ENCODE measurements at places on chromosomes 12 and 14.

DNA sequence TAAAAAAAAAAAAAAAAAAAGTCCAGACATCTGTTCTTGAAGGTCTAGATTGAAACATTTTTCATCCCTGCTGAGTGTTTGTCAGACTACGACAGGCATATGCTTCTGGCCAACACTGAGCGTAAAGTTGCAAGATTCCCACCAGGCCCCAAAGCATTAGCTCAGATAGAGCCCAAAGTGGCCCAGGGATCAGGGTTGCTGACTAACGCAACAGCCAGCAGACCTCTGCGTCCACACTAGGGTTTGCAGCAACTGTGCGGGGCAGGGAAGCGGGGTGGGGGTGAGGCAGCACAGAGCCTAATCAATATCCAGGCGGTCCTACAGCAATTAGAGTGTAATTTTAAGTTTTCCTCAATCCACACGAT is 55.7 kb downstream of the SSH1 start:
- no peak for DNase-seq

DNA sequence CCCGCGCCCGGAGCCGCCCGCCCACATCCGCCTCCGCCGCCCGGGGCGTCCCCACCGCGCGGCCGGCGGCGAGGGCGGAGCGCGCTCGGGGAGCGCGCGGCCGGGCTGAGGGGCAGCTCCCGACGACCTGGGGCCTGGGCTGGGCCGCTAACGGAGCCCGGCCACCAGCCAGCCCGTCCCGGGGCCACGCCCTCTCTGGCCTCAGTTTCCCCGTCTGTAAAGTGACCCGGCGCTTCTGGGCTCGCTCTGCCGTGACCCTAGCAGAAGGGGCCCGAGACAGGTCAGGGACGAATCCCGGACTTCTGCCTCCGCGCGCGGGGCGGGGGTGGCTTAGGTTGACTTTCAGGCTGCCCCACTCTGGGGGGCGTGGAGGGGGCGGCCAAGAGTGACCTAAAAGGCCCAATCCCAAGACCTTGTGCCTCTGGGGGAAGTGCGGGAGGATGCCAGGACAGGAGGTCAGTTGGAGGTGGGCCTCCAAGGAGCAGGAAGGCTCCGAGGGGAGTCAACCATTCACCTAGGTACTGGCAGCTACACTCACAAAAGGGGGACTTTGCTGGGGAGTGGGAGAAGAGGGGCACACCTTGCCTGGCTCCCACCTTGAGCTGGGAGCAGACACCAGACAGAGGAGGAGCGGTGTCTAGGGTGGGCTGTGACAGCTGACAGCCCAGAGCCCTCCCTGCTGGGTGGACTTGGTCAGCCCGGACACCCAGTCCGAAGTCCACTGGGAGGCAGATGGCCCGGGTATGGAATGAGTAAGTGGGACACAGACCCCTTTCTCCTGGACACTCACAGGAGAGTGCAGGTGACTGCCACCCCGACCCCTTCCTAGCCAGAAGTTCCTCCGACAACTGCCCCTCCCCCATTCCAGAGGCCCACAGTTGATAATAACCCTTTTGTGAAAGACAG is 486 bp upstream of the AKT1 start:
- DNase-seq = no peak

GRCh38 chr12:55850893-55851292 is 8.2 kb upstream of the MMP19 start:
- DNase-seq = no peak

DNA sequence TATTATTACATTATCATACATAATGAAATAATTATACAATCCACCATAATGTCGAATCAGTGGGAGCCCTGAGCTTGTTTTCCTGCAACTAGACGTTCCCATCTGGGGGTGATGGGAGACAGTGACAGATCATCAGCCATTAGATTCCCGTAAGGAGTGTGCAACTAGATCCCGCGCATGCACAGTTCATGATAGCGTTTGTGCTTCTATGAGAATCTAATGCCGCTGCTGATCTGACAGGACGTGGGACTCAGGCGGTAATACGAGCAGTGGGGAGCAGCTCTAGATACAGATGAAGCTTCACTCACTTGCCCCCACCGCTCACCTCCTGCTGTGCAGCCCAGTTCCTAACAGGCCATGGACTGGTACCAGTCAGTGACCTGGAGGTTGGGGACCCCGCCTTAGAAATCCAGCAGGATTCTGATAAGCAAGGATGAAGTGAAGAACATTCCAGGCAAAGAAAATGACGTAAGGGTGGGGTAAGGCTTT is 204.6 kb downstream of the ETV6 start:
- no peak for DNase-seq

DNA sequence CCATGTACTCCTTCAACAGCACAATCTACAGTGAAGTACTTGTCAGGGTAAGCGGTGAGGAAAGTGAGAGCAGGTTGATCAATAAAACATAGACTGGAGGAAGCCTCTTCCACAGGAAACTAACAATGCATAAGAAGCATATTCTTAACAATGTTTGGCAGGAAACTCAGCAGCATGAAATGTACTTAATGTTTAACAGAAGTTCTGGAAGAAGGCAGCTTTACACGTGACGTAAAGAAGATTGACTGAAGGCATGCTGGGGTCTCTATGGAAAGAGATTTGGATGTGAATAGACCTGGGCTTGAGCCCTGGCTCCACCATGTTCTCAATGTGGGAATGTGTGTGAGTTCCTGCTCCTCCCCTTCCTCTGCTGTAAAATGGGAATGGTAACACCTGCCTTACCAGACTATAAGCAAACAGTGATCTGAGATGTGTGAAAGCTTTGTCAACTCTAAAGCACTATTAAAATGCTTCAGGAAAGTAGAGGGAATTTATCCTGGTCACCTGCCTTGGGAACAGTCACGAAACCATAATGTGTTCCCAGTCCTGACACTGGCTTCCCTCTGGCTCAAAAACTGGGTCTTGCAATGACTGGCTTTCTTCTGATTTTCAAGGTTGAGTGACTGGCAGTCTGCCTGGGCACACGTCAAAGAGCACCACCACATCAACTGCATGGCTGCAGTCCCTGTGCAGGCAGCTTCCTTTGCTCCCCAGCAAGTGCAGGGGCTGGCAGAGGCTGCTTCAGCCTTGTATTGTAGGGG is 384.6 kb downstream of the APAF1 start:
- no peak for DNase-seq

- no peak for DNase-seq
Observed at GRCh38 chr12:93108985-93109384, 179.9 kb upstream of the EEA1 start.

GRCh38 chr14:31320922-31321766 is 99.2 kb downstream of the HEATR5A start:
- no peak for DNase-seq

- DNase-seq = no peak
Observed at GRCh38 chr12:72433298-72433697, 161.1 kb downstream of the TRHDE start.

DNA sequence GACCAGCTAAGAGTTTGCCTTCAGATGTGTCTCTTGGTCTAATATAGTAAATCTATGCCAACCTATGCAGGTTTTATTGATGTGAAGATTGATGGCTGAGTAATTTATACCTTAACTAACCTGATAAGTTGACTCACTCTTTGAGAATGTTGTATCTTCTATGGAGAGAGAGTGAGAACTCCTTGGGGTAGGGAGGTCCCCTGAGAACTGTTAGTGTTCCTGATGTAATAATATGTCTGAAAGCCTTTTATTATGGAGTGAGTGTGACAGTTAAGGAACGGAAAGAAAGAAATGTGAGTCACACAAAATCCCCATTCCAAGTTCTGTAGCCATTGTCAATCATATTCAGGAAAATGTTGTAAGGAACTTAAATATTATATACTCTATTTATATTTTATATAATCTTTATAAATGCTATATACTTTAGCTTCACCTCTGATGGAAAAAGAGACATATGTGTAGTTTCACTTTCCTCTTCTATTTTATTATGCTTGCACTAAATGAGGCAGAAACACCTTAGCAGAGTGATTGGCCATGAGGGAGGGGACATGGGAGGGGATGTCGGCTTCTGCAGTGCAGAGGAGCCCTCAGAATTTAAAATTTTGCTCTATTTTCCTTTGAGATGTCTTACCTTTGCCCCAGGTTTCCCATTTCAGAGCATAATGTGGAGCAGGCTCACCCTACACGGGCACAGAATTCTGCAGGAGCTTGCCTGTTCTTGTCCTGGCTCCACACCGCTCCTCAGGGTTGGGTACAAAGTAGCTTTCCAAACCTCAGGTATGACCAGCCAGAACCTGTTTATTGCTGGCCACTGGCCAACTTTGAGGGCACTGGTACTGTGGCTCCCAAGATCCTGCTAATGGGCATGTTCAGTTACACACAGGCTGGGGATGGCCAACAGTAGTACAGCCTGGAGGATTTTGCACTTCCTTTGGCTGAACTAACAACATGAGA is 57.7 kb downstream of the ARF6 start:
- DNase-seq = no peak

DNA sequence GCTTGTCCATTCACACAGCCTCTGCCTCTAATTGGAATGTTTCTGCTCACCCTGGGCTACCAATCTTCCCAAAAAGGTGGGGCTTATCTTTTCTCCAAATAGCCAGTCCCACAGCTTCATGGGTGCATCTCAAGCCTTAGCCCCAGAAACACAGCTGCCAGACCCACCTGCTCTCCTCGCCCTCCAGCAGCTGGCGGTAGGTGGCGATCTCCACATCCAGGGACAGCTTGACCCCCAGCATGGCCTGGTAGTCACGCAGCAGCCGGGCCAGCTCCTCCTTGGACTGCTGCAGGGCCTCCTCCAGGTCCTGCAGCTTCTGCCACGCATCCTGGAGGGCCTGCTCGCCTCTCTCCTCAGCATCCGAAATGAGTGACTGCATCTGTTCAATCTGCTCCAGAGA is 11.1 kb downstream of the KRT77 start:
- DNase-seq = no peak

DNA sequence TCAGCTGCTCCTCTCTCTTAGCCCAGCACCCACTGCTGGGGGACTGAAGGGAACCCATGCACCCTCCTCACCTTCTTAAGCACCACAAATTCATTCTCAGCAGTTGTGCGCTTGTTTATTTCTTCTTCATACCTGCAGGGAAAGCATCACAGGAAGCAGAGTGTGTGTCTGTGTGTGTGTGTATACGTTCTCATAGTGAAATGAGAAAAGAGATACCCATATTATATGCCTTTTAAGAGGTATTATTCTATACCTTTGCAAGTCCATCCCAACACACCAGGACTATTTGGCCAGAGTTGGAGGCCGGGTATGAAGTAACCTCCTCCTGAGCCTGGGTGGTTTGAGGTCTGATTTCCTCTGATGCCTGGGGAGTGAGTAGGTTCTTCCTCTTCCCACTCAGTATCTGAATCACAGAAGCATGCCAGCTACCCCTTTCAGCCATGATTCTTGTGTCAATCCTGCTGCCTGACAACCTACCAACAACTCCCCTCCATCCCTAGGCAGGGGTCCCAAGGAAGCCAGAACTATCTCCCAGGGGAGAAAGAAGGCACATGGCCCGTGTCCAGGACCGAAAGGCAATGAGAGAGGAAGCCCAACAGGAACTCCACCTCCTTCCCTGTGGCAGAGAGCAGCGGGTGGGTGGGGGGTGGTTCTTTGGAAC is 3.0 kb downstream of the KRT73 start:
- DNase-seq = peak; percentile 15

GRCh38 chr14:93094121-93094918 is 21.4 kb downstream of the ITPK1 start:
- no peak for DNase-seq

- DNase-seq = peak; percentile 92
Observed at GRCh38 chr12:4356041-4356327, 23.5 kb downstream of the FGF23 start.

- no peak for DNase-seq
Observed at GRCh38 chr12:38761636-38762342, 143.6 kb downstream of the CPNE8 start.
